Omental fat pad (tissue), 4 donors: ENCODE measurements at places on chromosomes 16 and 17.

DNA sequence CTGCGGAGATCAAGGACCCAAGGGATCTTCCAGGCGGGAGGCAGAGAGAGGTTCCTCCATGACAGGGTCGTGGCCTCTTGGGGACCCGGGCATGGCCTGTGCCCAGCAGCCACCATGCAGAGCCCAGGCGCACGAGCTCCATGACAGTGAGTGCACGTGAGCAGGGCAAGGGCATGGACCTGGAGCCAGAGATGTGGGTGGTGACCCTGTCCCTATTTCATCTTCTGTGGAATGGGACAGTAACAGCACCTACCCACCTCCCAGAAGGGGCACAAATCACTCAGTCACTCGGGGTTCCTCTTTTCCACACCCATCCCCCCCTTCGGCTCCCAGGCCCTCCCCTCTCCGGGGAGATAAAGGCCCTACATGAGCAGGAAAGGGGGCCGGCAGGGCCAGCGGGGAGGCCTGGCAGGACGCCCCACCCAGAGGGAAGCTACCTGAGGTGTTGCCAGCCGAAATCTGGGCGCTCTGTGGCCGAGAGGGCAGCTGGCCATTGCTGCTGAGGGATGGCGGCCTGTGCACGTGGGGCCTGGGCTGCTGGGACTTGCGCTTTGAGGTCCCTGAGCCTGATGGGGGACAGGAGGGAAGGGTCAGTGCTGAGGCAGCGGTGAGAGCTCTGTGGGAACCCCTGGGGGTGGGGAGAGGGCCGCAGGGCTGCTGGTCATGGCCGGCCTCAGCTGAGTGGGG lies 10.4 kb downstream of the UBALD2 start:
- no peak for DNase-seq

DNA sequence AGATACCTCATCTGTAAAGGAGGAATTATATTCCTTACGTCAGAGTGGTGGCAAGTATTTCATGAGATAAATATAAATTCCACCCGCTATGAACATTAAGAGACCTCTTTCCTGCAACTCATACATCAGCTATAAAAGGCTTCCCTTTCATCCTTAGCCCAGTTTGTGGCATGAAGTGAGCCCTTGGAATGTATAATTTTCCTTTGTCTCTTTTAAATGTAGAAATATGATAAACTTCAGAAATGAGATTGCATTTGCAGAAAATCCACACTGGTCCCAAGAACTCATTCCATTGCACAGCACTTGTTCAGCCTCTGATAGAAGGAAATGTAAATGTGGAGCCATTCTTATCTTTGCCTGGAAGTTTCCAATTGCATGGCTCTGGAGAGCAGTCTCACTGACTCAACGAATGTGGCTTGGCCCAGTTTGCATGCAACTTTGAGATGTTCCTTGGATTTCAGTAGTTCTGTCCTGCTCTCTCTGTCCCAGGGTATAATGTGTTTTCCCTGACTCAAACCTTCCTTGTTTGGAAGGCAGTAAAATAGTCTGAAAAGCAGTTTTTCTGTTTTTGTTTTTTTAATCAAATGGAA lies 746.4 kb downstream of the CDH11 start:
- no peak for DNase-seq

- DNase-seq = no peak
Observed at GRCh38 chr17:79810130-79811010, 13.5 kb upstream of the CBX8 start.

GRCh38 chr17:40963838-40964237 lies 2.9 kb downstream of the KRT39 start:
- no peak for DNase-seq

DNA sequence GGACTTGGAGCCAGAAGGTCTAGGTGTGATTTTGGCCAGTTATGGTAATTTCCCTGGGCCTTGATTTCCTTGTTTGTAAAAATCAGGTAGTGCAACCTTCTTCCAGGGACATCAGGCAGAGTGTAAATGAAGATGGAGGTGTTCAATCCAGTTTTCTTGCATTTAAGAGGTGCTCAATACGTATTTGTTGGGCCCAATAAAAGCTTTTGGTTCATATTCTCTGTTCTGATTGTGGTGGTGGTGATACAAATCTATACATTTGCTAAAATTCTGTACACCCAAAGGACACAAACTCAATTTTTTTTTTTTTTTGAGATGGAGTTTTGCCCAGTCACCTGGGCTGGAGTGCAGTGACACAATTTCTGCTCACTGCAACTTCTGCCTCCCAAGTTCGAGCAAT lies 6.0 kb downstream of the CD79B start:
- no peak for DNase-seq

DNA sequence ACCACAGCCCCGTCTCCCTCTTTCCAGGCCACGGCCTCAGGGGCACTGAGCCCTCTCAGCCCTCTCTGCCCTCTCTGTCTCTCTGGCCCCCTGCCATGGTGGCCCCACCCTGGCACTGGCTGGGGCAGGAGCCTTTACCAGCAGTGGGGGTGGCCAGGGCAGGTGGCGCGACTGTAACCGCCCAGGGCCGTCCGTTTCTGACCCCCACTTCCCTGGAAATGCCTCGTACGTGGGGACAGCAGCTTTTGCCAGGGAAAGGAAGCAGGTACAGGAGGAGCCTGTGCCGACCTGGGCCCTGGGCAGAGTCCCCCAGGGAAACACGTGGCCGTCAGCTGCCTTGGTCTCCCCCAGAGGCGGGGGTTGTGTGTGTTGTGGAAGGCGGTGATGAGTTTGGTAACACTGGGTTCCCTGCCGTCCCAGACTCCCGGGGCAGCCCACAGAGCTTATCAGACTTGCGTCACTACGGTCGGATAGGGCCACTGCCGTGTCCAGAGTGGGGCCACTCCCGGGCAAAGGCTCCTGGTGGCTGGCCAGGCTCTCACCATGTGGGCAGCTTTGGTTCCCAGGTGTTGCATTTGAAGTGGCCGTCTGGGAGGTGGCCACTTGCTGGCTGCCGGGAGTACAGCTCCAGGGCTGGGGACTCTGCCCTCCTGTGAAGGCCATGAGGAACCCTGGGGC lies 249.3 kb upstream of the CIBAR2 start:
- DNase-seq = no peak

DNA sequence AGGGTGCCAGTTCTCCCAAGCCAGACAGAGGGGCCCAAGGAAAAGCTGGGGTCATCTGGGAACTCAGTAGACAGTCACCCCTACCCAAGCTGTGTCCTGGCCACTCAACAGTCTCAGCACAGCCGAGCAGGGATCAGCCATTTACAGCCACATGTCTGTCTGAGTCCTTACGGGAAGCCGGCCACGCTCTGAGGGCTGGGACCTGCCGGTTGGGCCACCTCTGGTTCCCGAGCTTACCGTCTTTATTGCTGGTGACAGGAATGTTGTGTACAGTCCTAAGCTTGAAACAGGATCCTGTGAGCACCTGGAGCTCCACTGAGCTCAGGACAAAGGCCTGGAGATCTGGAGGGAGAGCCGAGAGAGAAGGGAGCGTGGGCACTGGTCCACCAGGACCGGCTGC lies 59.8 kb downstream of the TIMM22 start:
- no peak for DNase-seq

- no peak for DNase-seq
Observed at GRCh38 chr16:9645911-9646310, 536.3 kb downstream of the GRIN2A start.

DNA sequence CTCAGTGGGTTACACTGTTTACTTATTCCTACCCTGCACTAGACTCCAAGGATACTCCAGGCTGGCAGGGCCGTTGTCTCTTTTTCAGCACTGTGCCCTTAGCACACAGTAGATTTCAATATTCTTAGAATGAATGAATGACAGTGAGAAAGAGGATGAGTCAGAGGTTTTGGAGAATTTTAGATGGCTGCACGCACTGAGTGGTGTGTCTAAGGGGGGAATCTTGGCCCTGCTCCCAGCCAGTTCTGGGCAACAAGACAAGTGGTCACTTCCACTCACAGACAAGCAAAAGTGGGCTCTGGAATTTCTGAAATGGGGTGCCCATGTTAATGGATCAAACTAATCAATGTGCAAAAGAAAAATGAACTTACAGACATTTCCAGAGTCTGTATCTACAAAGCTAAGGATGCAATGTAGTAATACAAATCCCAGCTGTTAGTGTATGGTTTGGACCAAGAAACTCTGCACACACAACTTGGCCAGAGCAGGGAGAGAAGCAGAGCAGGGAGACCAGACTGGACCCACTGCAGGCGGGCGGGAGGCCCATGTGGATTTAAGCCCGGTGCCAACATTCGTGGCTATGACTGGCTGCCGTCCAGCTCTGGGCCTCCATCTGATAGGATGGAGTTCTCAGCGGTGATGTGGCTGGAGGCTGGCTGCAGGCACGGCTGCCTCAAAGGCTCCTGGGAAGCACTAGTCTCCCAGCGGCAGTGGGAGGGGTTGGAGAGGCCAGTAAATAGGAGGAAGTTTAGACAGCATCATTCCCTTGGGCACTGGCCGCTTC lies 95.6 kb upstream of the CDYL2 start:
- no peak for DNase-seq

- DNase-seq = peak; percentile 49
Observed at GRCh38 chr16:29784901-29785500, 5.5 kb upstream of the KIF22 start.

- DNase-seq = no peak
Observed at GRCh38 chr17:4940555-4941318, 669 bp downstream of the RNF167 start.

DNA sequence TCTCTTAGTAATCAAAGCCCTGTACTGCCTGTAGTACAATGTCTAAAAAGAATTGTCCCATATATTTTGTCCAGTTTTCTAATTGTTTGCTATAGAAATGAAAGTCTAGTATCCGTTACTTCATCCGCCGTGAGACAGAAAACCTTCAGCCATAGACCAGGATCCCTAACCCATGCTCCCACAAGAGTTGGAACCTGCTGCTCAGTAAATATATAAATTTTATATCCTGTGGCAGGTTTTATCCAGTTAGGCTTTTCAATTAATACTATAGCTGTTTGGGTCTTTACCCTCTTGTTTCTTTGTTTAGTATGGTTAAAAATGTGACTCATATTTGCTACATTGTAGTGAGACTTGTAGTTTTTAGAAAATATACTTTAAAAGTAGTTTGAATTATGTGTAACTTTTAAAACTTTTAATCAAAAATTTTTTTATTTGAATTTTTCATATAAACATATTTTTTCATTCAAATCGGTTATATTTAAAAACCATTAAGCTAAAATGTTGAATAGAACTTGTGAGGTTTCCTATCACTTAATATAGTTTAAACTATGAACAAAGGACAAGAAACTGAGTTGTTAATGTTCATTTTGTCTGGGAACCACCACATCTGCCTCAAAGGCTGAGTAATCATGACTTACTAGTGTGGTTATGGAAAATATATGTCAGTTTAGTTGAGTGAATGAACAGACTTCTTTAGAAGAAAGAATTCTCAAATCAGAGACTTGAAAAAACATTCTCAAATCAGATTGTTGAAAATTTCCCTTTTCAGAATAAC lies 54.8 kb downstream of the VMP1 start:
- no peak for DNase-seq

DNA sequence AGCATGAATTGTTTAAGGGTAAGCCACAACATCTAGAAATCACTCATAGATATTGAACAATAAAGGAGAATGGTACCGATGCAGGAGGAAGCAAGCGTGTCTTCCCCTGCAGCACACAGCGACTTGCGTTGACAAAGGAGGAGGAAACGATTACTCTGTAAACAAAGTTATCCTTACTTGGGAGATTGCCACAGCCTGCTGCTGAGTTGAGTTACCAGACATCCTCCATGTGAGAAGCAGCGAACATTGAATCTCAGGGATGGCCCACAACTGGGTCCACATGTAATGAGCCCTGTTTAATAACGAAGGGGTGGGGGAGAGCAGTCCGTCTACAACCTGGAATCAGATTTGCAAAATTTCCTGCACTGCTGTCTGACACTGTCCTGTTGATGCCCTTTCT lies 27.7 kb downstream of the CLUH start:
- DNase-seq = peak; percentile 11

GRCh38 chr16:53007095-53007494 lies 45.6 kb downstream of the CHD9NB start:
- no peak for DNase-seq

- DNase-seq = no peak
Observed at GRCh38 chr17:2532146-2532720, 20.5 kb upstream of the METTL16 start.

DNA sequence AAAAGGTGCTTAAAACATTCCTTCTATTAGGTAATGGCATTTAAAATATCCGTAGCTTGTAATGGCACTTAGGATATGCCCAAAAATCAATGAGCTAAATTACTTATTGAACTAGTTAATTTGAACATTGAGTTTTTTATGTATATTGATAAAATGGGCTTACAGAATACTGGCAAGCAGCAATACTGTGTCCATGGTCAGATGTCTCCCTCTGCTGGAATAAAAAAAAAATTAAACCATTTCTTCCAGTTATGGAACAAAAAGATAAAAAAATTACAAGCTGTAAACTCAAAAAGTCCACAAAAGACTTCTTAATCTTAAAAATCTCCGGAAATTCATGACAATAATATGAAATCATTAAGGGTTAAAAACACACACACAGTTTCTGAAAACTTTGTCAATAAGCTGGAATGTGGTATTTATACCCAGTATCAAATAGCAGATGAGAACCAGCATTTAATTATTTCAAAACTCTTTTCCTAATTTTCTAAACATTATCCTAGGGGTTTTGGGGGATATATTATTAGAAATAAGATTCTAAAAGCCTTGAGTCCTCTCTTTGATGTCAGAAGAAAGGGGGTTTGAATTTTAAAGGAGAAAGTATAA lies 21.5 kb upstream of the PSMD7 start:
- no peak for DNase-seq

GRCh38 chr16:273547-274421 lies 2.0 kb downstream of the RGS11 start:
- no peak for DNase-seq

GRCh38 chr16:726438-727290 lies at the start of the genes CCDC78 and HAGHL:
CCDC78 (minus strand) TSS chr16:726443; CDS start chr16:726367, 76 bp downstream.
HAGHL (plus strand) TSS chr16:727106; CDS start chr16:727510, 404 bp downstream.
- DNase-seq = no peak

DNA sequence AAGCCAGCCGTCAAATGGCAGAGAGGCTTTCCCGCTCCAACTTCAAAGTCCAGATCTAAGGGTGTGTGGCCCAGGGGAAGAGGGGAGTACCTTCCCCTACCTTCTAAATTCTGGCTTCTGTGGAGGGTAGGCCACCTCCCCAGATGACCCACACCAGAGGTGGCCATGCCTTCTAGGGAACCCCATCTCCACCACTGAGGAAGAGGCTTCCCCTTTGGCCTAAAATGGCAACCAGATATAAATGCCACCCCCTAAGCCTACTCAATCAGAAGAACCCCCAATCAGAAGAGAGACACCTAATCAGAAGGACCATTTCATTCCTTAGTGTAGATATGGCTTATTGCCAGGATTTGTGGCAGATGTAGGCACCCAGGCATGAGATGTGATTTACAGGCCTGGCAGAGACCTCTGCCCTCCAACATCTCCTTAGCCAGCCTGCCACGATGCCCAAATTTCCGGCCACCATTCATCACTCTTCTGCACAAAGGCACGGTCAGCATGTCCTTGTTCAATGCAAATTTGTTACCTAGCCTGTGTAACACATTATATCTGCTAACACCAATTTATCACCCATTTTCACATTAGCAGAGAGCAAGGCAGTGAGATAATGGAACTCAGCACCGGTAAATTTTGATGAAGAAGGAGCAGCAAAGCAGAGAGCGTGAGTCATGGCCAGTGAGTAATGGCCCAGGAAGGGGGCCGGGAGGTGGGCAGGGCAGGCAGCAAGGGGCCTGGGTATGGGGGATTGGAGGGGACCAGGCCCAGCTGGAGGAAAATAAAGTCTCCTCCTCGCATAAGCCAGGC lies 1.2 kb upstream of the MGAT5B start:
- no peak for DNase-seq
